ENCODE measurements at places on chromosomes 3 and 15.

DNA sequence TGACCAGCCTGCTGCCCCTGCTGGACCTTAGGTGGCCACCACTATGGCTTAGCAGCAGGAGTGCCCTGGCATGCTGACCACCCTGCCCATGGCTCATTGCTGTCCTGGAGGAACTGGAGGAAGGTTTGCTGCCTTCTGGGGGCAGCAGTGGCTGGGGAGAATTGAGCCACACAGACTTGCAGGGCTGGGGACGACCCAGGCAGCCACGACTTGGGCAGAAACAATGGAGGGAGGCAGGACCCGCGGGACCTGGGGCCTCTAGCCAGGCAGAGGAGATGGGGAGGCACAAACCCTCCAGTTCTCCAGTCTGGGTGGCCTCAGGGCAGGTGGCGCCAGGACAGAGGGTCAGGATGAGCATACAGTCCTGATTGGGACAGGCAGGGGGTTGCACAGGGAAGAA lies 32.8 kb downstream of the ADAMTS7 start:
- no peak for DNase-seq

DNA sequence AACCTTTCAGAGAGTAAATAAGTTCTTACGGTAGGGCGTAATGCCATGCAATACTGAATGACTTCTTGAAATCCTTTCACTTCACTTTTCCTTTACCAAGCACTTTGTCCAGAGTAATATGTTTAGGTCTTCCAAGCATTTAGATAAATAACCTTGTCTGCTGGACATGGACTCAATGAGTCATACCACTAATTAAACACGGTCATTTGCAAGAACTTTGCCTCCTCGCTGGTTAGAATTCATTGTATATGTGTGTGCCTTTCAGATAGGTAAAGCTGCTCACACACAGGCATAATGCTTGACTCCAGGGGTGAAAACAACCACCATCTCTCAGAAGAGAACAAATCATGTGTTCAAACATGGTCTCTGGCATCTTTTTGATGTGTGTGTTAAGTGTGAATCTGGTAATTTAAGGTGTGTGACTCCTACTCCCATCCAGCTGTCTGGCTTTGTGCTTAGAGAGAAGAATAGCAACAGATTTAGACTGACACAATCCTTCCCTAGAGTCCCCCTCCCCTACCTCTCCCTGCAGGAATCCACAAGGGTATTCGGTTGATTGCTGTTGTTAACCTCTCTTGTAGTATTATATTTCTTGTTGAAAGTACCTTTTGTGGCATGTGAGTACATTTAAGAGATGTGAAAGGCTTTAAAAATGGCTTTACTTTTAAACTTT lies 419.0 kb downstream of the CNTN4 start:
- no peak for DNase-seq

- DNase-seq, result peak; percentile 92
Measured at GRCh38 chr15:40857601-40858341, 13.9 kb downstream of the SPINT1 start.

- no peak for DNase-seq
Measured at GRCh38 chr3:10646531-10647335, 141.3 kb upstream of the ATP2B2 start.

DNA sequence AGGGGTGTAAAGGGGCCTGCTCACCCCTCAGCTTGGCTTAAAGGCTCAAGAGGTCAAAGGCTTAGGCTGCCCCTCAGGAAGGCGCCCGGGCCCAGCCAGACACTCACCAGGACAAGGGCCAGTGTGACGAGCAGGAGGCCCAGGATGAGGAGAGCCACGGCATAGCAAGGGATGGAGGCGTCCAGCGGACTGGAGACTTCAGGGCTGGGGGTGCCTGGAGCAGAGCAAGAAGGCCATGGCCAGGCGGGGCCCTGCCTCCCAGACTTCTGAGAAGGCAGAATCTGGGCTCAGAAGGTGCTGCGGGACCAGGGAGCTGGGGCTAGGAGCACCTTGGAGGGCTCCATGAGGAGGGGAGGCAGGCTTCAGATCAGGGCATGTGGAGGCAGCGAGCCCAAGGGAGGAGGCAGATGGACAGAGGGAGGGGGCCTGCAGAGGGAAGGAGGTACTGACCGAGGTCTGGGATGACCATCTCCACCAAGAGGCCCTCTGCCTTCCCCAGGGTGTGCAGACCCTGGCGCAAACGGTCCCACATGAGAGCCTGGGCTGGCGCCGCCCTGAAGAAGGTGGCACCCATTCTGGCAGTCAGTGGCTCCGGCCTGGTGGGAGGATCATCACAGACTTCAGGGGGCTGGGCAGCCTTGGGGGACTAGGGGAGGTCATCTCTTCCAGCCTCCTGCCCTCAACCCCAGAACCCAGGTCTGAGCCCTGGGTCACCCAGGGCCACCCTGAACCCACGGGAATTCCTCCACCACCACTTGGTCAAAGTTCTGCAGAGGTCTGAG lies 24.5 kb downstream of the C15orf39 start:
- DNase-seq, result no peak

DNA sequence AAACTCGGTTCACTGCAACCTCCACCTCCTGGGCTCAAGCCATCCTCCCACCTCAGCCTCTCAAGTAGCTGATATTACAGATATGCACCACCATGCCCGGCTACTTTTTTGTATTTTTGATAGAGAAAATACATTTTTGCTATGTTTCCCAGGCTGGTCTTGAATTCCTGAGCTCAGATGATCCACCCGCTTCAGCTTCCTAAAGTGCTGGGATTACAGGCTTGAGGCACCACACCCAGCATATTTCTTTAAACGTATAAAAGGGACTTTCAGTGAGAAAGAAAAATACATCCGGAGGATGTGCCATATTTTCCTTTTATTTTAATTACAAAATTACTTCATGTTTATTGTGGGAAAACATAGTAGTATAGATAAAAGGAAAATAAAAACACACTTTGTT lies 55.2 kb downstream of the RPL39L start:
- DNase-seq, result no peak

GRCh38 chr3:138404121-138404520 lies 30.3 kb upstream of the ESYT3 start:
- DNase-seq, result no peak

- DNase-seq, result no peak
Measured at GRCh38 chr3:51395493-51396213, 4.6 kb downstream of the RBM15B start.

DNA sequence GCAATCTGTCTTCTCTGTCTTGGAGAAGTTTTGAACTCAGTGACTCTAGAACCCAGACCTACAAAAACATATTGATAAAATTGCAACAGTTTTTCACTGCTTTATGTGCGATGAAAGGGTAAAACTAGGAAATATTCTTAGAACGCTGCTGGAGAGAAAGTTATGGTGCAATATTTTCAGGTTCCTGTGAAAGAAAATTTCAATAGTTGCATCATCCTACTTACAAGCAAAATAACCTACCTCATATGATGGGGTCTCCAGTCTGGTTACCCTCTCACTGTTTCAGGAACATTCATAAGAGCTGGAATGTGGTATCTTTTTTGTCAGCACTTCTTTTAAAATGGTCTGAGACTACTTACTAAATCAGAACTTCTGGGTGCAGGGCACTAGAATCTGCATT lies 27.1 kb downstream of the GATM start:
- DNase-seq, result no peak

DNA sequence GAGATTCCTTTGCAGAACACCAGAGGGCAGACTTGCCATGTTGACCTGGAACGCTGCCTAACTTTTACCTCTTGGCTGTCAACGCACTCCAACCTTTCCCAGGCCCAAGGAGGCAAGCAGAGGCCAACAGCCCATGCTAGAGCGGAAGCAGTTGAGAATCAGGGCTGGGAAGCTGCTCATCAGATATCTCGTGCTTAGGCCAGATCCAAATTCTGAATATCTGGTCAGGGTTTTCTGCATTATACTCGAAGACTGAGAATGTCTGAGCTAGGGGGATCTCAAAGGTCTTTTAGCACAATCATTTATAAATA lies 2.5 kb downstream of the XIRP1 start:
- peak; percentile 32 for DNase-seq

DNA sequence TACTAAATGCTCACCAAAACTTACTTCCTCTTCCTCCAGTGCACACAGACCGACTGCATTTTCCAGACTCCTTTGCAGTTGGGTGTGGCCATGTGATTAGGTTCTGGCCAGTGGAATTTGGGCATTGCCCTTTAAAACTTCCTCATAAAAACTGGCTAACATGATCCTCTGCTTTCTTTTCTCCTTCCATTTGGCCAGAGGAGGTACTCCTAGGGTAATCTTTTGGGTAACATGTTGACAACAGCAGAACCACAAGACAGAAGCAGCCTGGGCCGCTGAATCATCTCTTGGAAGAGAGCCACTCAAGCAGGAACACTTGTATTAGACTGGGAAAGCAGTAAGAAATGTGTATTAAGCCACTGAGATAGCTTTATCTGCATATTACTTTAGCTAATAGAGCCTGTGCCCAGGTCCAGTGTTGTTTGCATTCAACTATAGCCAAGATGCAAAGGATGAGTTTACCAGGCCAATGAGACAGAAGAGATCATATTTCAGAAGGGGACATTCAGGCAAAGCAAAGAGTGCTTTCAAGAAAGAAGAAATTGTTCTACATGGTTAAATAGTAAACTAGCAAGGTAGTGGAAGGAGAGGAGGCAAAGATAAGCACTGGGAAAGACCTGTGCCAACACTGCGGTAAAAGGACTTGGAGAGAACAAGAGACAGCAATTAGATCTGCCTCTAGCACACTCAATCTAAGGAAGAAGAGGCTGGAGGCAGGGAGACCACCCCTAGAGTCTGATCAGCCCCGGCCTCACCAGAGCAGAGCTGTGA lies 79.8 kb downstream of the PLCH1 start:
- no peak for DNase-seq

- DNase-seq, result no peak
Measured at GRCh38 chr15:43293432-43293831, 26.7 kb upstream of the TGM5 start.

DNA sequence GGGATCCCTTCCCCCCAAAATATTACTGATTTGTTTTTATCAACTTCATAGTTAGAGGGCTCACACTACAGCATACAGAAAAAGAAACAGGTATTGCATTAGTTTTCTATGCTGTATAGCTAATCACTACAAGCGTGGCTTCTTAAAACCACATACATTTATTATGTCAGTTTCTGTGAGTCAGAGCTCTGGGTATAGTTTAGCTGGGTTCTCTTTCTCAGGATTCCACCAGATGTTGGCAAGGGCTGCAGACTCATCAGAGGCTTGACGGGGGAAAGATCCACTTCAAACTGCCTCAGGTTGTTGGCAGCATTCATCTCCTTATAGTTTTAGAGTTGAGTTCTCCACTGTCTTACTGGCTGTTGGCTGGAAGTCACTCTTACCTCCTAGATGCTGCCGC lies 328.0 kb downstream of the NLGN1 start:
- no peak for DNase-seq

DNA sequence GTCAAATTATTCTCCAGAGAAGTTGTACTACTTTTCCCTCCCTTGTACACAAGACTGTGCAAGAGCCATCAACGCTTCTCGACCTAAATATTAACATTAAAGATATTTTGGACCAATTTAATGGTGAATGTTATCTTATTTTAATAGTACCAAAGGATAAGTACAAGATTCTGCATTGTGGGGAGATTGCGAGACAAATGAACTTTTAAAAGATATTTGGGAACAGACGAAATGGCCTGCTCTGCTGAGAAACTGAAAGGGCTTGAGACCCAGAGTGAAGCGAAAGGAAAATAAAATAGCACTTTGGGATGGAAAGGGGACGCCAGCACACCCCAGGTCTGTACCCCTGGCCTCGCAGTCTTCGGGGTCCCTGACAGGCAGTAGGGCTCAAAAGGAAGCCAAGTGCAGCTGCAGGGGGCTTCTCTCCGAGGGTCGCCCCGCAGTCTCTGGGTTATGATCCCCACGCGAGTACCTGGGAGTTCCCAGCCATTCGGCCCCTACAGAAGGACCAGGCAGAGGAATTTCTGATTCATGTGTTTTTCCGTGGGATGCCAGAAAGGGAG lies 97.6 kb upstream of the VGLL3 start:
- no peak for DNase-seq

DNA sequence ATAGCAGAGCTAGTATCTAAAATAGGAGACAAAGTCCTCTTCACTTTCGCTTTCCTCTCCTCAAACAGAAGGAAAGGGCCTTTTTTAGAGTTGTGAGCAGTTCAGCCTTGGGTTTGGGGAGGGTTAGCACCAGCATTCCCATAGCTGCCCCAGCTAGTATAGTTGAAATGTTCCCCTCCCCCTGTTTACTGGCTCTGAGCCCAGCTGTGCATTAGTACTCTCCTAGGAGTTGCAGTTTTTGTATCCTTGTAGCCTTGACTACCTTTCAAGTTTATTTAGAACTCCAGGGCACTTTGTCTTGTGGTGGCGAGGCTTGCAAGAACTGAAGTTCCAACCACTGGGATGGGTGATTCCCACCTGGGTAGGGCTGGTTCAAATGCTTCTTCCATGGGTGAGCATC lies 245.1 kb upstream of the NAALADL2 start:
- no peak for DNase-seq

- no peak for DNase-seq
Measured at GRCh38 chr3:99868311-99868646, 50.6 kb downstream of the CMSS1 start.

DNA sequence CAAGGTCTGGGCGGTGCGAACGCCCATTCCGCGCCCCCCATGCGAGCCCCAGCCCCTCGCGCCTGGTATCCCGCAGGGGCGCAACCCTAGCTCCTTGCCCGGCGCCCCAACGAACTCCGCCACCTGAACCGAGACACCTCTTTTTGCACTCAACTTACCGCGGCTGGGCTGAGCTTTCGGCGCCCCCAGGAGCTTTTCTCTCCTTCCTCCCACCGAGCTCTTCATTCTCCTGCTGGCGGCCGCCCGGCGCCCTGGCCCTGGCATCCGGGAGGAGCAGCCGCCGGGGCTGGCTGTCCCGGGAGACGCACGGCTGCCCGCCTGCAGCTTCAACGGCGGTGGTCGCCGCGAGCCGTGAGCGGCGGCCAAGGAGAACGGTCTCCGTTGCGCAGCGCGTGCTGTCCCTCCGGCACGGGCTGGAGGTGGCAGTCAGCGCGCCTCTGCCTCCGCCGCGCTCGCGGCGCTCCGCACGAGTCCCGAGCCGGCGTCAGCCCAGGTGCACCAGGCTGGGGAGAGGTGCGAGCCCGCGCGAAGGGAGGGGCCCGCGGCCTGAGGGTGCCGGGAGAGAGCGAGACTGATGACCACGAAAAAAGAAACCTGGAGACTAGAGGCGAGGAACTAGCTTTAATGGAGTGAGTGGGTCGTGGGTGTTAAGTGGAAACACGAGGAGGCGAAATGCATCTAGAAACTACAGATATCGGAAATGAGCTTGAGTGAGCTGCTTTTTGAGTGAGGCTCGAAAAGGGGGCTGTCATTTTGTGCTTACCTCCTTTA lies 621.5 kb upstream of the ZNF385D start:
- no peak for DNase-seq

- no peak for DNase-seq
Measured at GRCh38 chr3:149179220-149179619, 42.4 kb downstream of the CP start.

- peak; percentile 32 for DNase-seq
Measured at GRCh38 chr15:89419370-89419984, 76.9 kb downstream of the RHCG start.

- DNase-seq, result no peak
Measured at GRCh38 chr3:72582211-72582878, 265.9 kb downstream of the SHQ1 start.

- DNase-seq, result no peak
Measured at GRCh38 chr15:55823191-55823670, 80.3 kb upstream of the PRTG start.

Measured in stimulated activated CD4-positive, alpha-beta T cell treated with anti-CD3 and anti-CD28 coated beads, Interleukin-12 subunit alpha, Interleukin-12 subunit beta, amount 100 ng/mL, for 48 hours (primary cell).